ENCODE measurements at places on chromosomes 6 and 20.

GRCh38 chr6:35267446-35267845 is 7.9 kb downstream of the ZNF76 start:
- DNase-seq, result no peak

DNA sequence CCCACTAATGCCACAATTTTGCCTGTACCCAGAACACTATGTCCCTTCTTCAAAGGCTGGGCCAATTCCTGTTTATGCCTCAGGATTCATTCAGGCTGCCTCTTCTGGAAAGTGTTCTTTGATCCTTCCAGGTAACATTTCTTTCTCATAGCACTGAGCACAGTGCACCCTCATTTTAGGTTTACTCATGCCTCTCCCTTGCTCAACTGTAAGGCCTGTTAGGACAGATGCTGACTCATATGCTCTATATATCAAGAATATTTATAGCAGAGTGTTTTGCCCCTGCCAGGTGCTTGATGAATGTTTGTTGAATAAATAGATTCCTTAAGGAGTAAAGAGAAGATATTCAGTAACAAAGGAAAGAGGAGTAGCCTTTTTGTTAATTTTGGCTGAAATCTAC is 263.9 kb downstream of the PHF3 start:
- no peak for DNase-seq

DNA sequence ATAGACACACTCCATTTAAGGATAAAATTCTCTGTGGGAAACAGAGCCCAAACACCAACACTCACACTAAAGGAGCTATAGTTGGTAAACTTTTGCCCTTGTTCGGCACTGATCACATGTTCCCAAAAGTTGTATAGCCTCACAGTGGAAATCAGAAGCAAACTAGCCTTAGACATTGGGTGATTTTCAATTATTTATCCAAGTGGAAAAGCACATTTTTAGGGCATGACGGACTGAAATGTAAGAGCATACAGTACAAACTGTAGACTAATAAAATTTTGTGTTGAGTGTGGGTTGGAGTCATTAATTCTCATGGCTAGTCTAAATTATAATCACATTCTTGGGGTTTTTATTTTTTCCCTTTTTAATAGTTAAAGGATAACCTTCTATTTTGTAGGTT is 202.4 kb downstream of the MOXD1 start:
- DNase-seq, result no peak

- no peak for DNase-seq
These were observed 1.1 kb downstream of the CLPSL2 start for GRCh38 chr6:35777356-35778102.

GRCh38 chr6:105196076-105196475 is 16.3 kb upstream of the POPDC3 start:
- DNase-seq, result no peak

DNA sequence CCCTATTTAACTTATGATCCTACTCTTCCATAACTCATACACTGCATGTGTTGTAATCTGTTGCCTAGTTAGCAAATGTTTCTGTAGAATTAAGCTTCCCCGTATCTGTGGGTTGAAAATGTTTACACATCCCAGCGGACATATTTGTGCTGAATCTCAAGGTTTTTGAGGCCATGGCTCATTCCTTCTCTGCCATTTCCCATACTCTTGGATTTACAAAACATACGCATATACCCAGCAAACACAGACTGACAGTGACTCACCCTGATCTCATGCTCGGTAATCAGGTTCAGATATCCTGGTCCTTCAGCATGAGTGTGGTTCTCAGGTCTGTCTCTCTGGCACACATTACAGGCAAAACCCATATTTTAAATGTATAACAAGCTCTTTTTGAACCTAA is 58.7 kb downstream of the AGPAT4 start:
- no peak for DNase-seq

DNA sequence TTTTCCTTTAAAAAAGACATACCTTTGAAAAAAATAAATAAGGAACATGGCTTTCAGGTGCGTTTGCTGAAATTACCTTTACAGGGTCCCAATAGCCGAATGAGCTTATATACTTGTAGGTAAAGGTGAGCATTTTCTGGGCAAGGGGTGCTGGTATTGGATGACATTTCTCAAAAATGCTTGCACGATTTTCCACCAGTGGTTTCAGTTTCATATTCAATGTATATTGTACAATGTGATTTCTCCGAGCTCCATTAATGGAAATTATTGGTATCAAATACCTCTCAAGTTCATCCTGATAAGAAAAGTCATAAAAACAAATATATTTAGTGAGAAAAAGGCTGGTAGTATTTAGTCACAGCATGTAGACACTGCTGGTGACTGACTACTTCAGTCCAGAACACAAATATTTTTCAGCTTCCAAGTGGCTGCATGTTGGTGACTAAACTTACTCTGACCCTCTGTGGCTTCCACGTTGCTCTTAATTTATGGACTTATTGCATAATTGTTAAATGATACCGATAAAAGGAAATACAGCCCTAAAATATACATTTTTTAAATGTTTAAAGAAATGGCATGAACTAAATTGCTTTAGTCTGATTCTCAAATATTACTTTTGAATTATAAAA is 32.9 kb upstream of the ZBTB24 start:
- DNase-seq, result no peak

- DNase-seq, result no peak
These were observed 67.0 kb downstream of the RSPO3 start for GRCh38 chr6:127185437-127185995.

- no peak for DNase-seq
These were observed 63.9 kb downstream of the FAM120B start for GRCh38 chr6:170370416-170370815.

GRCh38 chr6:10801224-10801848 is 37.0 kb downstream of the MAK start:
- peak; percentile 29 for DNase-seq

Data from activated naive CD4-positive, alpha-beta T cell (primary cell).